Panc1 (cell line): ENCODE measurements at places on chromosomes 2 and 18.

DNA sequence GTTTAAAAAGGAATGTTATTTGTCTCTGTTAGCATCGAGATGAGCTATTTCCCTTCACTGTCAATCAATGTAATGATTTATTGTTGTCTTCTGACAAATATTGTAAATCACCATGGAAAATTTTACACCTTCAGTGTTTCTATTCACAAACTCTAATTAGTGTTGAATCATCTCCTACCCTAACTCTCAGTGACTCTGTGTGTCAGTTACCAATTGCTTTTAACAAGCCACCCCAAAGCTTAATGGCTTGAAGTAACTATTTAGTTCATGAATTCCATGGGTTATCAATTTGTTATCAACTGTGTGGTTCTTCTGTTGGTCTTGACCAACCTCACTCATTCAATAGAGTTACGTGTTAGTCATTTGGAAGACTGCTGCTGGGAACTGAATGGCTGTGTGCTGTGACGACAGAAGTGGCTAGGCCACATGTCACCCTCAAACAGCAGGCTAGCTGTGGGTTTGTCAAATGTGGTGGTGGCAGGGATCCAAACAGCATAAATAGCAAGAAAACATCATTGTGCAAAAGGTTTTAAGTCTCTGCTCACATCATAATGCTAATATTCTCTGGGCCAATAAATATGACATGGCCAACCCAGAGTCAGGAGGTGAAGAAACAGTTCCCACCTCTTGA is 910.8 kb upstream of the CDH2 start:
- no peak for DNase-seq

DNA sequence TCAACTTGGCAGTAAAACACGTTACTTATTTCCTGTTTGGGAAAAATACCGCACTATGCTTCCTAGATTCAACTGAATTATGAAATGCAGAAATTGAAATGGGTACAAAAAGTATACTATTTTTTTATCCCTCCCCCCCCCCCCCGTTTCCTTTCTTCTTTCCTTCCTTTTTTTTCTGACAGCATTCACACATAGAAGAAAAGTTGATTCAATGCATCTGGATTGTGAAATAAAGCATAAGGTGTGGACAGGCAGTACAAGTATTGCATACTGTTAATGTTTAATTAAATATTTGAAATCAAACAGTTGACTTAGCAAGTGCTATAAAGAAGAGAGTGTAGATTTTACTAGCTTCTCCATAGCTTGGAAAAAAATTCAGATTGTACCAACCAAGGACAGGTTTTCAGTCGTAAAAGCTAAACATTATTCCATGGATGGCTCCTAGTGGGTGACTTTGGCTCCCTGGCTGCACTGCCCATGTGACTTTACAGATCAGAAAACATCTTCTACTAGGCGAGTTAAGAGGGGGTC is 21.6 kb upstream of the AGFG1 start:
- no peak for DNase-seq

- DNase-seq, result no peak
These were observed 5.0 kb downstream of the NT5DC4 start for GRCh38 chr2:112725545-112726457.

GRCh38 chr2:158242280-158242679 is 140.6 kb downstream of the UPP2 start:
- no peak for DNase-seq

GRCh38 chr2:121287146-121287798 is 2.3 kb upstream of the TFCP2L1 start:
- DNase-seq, result no peak
